ENCODE measurements at places on chromosomes 6 and 20.

- DNase-seq, result no peak
Measured at GRCh38 chr6:44272999-44273566, 2.8 kb downstream of the TMEM151B start.

- DNase-seq, result no peak
Measured at GRCh38 chr20:63313349-63314014, 20.5 kb downstream of the COL20A1 start.

DNA sequence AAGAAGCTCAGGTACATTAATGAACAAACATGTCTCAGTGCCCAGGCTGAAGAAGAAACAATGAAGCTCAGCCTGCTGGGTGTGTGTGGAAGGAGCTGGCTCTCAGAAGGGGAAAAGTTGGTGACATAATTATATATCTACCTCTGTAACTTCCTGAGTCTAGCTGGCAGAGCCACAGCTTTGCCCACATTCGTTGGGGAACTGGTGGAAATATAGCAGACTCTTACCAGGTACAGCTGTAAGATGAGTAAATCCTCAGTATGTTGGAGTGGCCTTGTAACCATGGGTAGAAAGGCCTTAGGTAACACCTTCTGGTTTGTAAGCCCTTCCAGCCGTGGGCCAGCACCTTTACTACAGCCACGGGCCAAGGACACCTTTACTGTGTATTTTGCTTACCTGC is 29.9 kb upstream of the PNRC1 start:
- DNase-seq, result no peak

DNA sequence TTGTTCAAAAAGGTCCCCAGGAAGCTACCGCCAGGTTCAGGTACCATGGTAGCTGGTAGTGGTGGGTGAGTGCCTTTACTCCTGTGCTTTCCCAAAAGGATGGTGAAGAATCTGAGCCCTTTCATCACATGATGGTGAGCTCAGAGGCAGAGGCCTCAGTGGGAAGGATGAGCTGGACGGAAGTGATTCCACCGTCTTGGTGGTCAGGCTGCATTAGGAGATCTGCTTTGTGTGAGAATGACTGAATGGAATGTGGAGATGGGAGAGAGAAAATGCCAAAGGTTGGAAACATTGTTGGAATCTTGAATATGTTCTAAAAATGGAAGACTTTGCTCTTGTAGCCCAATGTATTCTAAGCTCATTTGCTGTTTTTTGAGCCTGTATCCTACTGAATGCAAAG is 108.1 kb upstream of the SCP2D1 start:
- DNase-seq, result no peak

DNA sequence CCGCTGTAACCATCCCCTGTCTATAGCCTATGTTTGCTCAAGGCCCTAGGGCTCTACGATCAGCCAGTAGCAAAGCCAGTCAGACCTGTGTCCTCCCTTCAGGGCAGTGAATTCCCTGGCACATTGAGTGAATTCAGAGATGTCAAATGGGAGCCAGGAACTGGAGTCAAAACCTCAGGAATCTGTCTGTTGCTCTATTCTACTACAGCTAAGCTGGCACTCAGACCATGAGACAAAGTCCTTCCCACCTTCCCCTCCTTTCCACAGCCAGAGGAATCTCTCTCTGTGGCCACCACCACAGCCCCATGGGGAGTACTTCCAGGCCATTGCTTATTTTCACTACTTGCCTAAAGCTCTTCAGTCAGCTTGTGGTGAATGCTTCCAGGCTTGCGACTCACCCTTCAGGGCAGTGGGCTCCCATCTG is 82.0 kb downstream of the PKIB start:
- DNase-seq, result no peak

DNA sequence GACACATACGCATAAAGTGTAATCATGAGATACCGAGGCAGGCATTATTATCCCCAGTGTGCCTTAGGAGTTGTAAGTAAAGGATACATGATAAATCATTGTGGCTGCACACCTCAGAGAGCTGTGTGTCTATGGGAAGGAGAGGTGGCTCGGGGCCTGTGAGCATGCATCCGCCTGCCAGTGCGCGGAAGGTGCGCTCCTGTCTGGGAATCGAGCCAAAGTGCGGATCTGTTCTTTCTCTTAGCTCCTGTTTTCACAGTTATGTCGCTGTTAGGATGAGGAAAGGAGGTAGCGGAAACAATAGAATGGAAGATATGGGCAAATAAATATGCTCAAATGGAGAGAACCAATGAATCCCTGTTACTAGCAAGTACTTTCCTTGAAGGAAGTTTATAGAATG is 98.0 kb downstream of the ANKRD6 start:
- DNase-seq, result no peak

GRCh38 chr6:14130435-14131075 is 13.0 kb downstream of the CD83 start:
- no peak for DNase-seq

DNA sequence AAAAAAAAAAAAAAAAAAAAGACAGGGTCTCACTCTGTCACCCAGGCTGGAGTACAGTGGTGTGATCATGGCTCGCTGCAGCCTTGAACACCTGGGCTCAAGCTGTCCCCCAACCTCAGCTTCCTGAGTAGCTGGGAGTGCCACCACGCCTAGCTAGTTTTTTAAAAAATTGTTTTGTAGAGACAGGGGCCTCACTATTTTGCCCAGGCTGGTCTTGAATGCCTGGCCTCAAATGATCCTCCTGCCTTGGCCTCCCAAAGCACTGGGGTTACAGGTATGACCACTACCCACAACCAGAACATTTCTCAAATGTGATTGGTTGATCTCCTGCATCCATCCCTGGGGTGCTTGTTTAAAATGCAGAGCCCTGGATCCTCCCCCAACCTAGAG is 5.6 kb upstream of the RBCK1 start:
- no peak for DNase-seq

DNA sequence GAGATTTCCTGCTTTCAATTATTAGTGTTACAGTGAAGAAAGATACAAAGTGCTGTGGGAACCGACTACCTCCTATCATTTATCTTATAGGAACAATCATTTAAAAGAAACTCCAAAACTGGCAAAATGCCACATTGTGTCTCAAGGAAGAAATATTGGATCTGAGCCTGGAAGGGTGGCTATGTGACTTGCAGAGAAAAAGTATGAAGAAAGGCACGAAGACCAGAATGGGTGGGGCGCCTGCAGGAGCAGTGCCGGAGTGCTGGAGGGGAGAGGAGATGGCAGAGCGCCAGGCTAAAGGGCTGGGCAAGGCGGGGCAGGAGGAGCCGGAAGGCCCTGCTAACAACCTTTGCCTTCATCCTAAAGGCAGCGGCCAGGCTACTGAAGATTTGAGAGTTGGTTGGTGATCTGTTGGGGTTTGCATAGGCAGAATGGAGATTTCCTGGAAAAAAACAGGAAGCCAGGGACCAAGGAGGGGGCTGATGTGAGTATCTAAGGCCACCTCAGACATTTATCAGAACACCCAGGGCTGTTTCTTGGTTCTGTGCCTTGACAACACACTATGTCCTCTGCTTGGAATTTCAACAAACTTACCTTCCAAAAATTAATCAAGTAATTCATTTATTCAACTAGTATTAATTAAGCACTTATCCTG is 125.6 kb downstream of the MAFB start:
- no peak for DNase-seq

DNA sequence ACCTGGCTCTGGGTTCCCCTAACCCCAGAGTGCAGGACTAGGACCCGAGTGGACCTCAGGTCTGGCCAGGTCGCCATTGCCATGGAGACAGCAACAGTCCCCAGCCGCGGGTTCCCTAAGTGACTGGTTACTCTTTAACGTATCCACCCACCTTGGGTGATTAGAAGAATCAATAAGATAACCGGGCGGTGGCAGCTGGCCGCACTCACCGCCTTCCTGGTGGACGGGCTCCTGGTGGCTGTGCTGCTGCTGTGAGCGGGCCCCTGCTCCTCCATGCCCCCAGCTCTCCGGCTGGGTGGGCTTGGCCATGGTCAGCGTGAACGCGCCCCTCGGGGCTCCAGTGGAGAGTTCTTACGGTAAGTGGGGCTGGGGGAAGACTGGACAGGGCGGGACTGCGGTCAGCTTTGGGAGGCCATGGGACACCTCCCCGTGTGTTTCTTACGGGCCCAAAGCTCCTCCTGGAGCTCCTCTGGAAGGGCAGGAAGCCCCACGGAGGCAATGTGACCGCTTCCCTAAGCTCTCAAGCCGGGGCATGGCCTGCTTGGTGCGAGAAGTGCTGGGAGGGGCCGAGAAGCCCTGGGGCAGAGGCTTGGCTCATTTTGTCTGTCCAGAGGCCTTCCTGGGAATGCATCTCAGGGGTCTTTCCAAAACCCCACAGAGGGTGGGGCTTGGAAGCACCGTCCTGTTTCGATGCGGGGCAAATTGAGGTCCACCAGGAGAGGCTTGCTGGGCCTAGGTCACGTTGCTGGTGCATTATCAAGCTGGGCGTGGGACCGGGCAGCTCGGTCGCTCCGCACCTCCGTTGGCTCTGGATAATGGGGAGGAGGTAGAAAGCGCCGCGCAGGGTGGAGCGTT is at the start of gene HNF4A:
HNF4A (plus strand) TSS at position 202 of the 855 bp plus-strand sequence; CDS start at position 308, 106 bp downstream.
- no peak for DNase-seq

DNA sequence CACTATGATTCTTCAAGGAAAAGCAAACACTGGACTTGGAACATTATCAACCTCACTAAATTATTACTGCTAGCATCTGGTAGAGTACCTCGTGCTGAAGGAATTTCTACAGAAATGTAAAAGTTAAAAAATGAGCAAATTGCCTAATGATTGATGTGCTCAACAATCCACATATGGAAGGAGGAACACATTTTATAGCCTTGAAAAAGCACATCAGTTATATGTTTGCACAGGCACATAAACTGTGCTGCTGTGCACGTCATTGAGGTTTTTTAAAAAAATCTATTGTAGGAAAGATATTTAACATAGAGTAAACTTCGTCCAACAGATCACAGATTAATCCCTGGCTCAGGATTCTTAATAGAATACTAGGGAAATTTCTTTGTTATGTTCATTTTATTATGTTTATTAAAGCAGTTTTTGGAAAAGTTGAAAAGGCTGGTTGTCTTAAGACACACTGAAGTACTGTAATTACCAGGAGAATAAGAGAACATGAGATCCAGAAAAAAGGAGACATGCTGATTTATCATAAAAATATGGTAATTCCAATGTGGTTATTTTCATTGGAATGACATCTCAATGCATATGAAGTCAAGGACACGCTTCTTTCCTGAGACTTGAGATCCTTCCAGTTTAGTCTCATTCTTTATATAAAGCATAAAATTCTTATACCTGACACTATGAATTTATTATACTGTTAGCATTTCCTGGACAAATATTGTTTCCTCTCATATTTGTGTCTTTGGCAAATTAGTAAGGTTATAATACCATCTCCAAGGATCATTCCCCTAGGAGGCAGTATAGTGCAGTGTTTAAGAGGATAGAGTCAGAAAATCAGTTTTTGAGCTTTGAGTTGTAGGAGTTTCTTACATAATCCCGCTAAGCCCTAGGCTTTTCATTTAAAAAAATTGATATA is 511.1 kb downstream of the TENT5A start:
- DNase-seq, result no peak

DNA sequence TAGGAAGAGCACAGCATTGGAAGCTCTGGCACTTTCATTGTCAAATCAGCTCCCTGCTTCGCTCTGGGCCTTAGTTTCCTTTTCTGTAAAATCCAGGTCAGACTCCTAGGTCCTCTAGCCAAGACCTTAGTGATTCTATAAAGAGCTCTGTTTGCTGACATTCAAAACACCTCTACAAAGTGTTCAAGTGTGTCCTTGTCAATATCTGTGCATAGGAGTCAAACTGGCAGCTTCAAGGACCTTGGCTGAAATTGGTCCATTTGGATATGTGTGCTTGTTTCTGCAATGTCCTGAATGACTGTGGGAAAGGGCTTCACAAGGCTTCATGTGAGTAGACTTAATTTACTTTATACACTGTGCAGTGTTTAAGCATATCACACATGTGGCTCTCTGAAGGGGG is 73.9 kb upstream of the ENPP5 start:
- DNase-seq, result no peak

GRCh38 chr6:109311471-109311870 is 70.8 kb downstream of the CD164 start:
- DNase-seq, result no peak

DNA sequence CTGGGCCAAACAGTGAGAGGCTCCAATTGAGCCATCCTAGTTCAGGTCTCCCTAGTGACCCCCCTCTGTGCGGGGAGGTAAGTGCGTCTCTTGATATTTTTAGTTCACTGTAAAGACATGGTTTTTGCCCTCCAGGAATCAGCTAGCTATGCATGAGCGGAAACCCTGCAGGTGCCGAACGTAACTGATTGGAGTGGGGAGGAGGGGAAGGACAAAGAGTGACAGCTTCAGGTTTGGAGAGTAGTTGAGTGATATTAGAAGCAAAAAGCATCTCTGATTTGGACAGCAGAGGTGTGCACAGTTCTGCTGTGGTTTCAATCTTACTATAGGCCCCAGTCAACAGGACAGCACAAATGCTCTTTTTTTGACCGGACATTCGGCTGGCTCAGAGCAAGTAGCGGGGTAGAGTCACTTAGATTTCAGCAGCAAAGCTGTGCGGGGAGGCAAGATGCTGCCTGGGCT is 31.8 kb downstream of the TBC1D7 start:
- no peak for DNase-seq

- peak; percentile 98 for DNase-seq
Measured at GRCh38 chr20:53594068-53595017, 704 bp upstream of the ZNF217 start.

DNA sequence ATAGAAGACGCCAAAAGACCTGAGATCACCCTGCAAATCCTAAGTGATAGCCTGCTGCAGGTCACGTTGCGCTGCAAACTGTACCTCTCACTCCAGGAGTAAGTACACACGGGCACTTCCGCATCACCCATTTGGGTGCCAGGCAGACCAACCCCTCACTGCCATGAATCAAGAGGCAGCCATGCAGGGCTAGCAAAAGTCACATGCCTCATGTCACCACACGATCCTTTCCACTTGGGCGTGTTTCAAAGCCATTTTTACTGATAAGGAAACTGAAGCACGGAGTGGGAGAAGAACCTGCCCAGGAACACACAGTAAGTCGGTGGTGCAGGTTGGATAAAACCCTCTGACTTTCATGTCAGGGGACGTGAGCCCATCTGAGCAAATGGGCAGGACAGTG is 37.0 kb downstream of the BPIFB1 start:
- no peak for DNase-seq

GRCh38 chr6:13635948-13636658 is 21.0 kb downstream of the NOL7 start:
- DNase-seq, result no peak

- DNase-seq, result no peak
Measured at GRCh38 chr6:163038317-163038716, 310.5 kb downstream of the PACRG start.

GRCh38 chr6:150004101-150004782 is 21.1 kb downstream of the RAET1L start:
- DNase-seq, result no peak

Data from stimulated activated CD4-positive, alpha-beta T cell treated with anti-CD3 and anti-CD28 coated beads, Interleukin-4, amount 100 ng/mL, for 1 hour (primary cell).